Osteoblast (primary cell): ENCODE measurements at places on chromosomes 3 and 15.

GRCh38 chr15:92091155-92091734, 237.7 kb downstream of the SLCO3A1 start:
- DNase-seq: peak; percentile 70

GRCh38 chr3:25483456-25483855, 55.4 kb downstream of the RARB start:
- peak; percentile 64 for DNase-seq

GRCh38 chr3:182105875-182106274, 394.1 kb downstream of the SOX2 start:
- no peak for DNase-seq

GRCh38 chr3:139455206-139455605, 21.1 kb downstream of the RBP2 start:
- DNase-seq: no peak

GRCh38 chr3:197023241-197023997, 6.2 kb downstream of the MELTF start:
- DNase-seq: peak; percentile 83

DNA sequence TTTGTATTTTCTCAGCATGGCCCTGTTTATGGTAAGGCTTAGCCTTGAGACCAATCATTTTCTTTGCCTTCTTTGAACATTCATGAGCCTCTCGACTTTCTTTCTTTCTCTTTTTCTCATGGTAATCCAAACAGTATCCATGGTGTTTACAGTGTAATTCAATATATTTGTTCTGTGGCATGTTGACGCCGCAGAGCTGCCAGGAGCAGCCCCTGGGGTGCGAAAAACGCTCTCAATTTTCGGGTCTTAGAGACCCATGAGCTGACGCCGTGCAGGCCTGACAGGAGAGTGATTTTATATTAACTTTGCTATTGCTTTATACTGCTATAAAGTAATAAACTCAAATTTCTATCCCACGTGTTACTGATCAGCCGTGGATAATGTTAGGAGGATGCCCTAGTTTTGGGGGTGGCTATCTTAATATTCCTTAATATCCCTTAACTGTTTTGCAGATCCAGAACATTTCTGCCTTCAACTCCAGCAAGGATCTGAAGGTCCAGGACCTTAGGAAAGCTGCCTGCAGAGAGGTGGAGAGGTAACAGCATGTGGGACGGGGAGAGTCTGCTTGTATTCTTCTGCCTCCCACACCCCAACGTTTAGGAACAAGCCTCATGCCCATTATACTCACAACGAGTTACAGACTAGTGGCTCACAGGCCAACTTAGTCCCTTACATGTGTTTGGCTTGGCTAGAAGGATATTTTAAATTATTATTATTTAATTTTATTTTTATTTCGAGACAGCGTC, 29.3 kb upstream of the MYO1E start:
- no peak for DNase-seq

GRCh38 chr3:36904641-36905040, 40.2 kb downstream of the TRANK1 start:
- DNase-seq: peak; percentile 87

GRCh38 chr15:23035964-23036566, 3.3 kb downstream of the TUBGCP5 start:
- peak; percentile 83 for DNase-seq
